Activated CD8-positive, alpha-beta memory T cell treated with anti-CD3 and anti-CD28 coated beads for 4 hours (primary cell): ENCODE measurements at places on chromosomes 12 and 14.

- no peak for DNase-seq
Measured at GRCh38 chr12:29232086-29232485, 83.0 kb downstream of the FAR2 start.

DNA sequence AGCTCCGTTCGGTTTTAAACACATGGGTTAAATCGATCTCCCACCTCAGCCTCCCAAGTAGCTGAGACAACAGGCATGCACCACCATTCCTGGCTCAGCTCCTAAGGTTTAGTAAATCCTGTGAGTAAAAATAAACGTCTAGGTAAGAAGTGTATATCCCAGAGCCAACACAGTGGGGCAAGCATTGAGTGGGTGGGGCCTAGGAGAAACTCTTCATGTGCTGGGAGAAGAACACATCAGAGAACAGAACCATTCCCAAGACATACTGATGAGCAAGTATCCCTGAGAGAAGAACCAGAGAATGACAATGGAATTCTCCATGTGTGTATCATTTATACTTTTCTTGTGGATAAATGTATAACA, 86.3 kb downstream of the SEC23A start:
- DNase-seq: no peak

DNA sequence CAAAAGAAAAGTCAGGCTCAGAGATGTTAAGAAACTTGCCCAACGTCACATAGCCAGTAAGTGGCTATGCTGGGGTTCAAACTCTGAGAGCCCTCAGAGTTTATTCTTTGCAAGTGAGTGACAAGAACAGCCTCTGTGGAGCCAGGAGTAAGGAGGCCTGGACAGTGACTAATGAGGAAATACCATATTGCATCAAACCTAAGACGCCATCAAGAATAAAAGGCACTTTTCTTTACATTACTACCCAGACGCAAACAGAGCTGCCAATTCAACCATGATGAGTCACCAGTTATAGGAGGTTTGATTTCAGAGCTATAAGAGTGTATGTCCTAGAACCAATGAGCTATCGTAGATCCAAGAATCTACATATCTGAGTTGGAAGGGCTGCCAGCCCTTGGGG, 9.4 kb downstream of the TNFRSF1A start:
- no peak for DNase-seq

DNA sequence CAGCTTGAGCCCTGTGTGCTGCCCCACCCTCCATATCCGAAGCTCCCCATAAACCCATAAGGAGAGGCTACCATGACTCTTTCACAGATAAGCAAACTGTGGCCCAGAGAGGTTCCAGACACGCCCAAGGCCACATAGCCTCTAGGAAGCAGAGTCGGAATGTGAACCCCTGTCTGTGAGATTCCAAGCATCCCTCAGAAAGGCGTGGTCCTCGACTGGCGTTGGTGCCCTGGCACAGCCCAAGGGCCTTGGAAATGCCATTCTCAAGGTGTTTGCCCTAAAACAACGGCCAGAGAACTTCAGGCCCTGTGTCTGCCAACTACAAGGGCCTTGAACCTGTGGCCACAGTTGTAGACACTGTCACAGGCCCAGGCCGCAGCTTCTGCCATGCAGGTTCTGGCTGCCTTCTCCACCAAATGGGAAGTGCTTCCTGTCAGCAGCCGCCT, 8.5 kb upstream of the DIO3 start:
- no peak for DNase-seq

DNA sequence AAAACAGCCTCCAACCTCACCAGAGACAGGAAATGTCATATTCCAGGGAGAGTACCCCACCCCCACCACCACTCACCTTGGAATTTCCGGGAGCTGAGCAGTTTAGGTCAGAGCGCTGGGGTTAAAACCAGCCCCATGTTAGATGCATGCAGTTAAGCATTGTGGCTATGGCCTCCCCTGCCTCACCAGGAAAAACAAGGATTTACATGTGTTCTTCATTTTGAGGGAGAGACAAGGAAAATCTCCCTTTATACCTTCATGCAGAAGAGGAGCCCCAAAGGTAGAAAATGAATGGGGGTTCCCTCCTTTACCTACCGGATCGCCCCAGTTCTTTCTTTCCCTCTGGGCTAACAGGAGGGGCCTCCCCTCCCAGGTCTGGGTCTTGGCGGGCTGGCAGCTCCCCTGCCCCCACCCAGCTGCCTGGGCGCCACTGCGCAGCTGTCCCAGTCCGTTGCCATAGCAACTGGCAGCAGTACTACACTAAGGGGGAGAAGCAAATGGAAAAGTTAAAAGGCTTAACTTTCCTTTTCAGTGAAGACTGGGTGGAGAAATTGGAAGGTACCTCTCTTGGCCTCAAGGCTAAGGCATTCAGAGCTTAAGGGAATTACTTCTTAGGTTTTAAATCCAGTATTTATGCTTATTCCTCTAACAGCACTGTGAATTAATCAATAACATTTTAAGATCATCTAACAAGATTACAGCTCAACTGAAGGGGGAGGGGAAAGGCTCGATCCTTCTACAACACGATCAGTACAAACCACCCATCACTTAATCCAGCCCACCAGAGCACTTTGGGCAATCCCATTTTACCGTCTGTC, 20.5 kb downstream of the CBX5 start:
- DNase-seq: no peak

DNA sequence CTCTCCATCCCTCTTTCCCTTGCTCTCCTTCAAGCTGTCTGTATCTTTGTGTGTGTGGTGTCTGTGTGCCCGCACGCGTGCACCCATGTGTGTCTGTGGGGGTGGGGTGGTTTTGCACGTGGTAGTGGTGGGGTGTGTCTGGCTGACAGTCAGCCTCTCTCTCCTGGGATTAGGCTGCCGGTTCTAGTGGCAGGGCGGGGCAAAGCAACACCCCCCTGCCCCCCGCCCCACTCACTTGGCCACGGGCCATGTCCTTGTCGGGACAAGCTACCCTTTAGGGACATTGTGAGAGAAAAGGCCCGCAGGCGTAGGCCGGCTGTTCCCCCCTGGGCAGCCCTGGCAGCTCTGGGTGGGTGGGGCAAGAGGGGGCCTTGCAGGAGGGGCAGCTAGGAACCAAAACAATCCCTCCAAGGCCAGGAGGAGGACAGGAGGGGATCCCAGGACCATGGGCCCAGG, 182.6 kb downstream of the ALG10 start:
- no peak for DNase-seq

- no peak for DNase-seq
Measured at GRCh38 chr12:76399040-76399439, 50.8 kb upstream of the BBS10 start.
